Stimulated activated CD8-positive, alpha-beta memory T cell treated with anti-CD3 and anti-CD28 coated beads, Interleukin-4, amount 100 ng/mL, for 1 hour (primary cell): ENCODE measurements at places on chromosomes 2 and 18.

- no peak for DNase-seq
These were observed 59.7 kb downstream of the INPP5D start for GRCh38 chr2:233119806-233120205.

DNA sequence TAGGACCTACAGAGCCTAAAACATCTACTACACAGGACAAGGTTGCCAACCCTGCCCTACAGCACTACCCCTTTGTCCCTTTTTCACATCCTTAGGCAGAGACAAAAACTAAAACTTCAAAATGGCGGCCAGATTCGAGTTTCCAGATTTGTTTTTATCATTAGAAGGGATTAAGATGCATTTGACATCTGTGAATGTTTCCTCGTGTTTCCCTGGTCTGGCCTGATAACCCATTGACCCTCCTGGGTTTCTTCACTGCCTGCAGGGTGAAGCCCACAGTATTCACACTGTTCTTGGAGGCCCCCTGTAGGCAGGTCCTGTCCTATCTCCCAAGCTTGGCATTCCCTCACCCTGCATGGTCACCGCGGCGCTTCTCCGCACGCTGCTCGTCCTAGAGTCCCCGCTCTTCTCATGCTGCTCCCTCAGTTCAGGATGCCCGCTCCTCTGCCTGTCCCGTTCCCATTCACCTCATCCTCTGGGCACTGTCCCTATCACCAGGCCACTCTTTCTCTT lies 67.6 kb downstream of the TPGS2 start:
- DNase-seq, result no peak

- DNase-seq, result no peak
These were observed 73.2 kb upstream of the NRP2 start for GRCh38 chr2:205609113-205609512.

GRCh38 chr18:28650860-28651259 lies 473.9 kb upstream of the CDH2 start:
- DNase-seq, result no peak

- no peak for DNase-seq
These were observed 256.7 kb upstream of the SETBP1 start for GRCh38 chr18:44423814-44424644.

GRCh38 chr2:164178835-164179465 lies 442.3 kb downstream of the GRB14 start:
- DNase-seq, result no peak

GRCh38 chr18:72160510-72161445 lies 383.4 kb downstream of the CBLN2 start:
- no peak for DNase-seq

- DNase-seq, result no peak
These were observed 255.1 kb upstream of the TMEM200C start for GRCh38 chr18:6150430-6150829.

DNA sequence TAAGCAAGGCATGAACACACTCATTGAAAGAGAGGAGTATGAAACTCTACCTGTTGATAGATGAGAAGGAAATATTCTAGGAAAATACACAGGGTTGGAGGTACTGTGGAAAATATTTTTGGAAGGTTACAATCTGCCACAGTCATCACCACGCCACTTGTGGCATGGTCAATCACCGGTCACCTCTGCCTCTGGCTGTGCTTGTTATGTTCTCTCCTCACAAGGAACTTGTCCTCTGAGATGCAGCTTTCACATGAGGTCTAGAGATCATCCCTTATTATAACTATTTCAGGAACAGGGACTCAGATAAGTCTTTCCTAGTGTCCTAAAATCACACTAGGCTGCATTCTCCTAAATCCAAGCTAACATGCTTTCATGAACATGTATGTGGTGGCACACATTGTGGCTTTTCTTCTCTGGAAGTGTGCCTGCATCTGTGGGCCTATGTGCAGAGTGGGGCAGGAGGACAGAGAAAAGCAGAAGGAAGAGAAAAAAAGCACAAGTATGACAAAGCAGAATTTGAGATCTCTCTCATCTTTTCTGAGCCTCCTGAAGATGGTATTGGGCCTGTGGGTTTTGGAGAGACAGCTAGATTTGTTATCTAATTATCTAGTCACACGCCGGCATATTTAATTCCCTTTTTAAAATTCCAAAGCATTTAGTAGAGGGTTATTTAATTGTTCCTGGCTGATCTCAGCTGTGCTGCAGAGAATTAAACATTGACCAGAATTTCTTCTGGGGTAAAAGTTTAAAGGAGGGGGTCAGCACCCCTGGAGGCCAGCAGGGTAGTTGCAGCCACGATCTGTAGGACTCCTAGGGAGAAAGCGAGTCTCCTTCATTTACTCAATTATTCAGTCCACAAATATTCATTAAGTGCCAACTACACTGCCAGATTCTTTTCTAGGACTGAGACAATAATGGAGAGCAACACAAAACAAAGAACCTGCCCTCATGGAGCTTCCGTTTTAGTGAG lies 294.6 kb downstream of the RDH14 start:
- DNase-seq, result no peak

- DNase-seq, result no peak
These were observed 2.6 kb upstream of the HOXD13 start for GRCh38 chr2:176089843-176090395.

- no peak for DNase-seq
These were observed 48.3 kb upstream of the GULP1 start for GRCh38 chr2:188243381-188243780.

DNA sequence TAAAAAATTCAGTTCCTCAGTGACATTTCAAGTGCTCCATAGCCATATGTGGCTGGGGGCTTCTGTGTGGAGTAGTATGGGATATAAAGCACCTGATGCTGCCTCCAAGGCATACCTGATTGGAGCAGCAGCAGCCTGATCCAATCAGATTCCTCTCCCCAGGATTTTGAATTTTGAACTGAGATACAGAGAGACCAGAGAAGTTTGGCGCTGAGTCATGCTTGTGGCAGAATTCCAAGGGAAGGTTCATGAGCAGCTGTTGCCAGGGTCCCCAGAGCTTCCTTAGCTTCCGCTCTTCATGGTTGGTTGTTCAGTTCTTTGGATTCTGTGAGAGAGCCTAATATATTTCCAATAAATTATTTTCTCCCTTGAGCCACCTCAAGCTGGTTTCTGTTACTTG lies 29.0 kb upstream of the CFAP36 start:
- DNase-seq, result no peak

GRCh38 chr18:63210521-63210920 lies 109.0 kb downstream of the BCL2 start:
- no peak for DNase-seq
